NCI-H748 treated with DMSO at 0.1 percent for 48 hours (cell line): ENCODE measurements at places on chromosomes 7 and 10.

- DNase-seq: no peak
Measured at GRCh38 chr7:158758586-158759244, 54.1 kb upstream of the NCAPG2 start.

DNA sequence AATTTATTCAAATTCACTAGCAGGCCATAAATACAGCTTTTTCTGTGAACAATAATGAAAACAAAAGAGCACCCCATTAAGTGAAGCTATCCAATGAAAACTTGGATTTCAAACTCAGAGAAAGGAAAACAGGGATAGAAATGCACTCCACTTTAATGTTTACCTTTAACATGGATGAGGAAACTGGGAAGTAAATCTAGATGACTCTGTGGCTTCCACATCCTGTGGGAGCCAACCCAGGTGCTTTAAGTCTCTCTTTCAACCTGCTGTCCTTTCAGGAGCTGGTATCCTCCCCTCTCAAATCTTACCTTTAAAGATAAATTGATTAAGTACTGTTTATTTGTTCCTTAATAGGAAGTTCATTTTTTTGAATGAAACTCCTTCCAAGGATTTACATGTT is 21.5 kb upstream of the SGMS1 start:
- no peak for DNase-seq

DNA sequence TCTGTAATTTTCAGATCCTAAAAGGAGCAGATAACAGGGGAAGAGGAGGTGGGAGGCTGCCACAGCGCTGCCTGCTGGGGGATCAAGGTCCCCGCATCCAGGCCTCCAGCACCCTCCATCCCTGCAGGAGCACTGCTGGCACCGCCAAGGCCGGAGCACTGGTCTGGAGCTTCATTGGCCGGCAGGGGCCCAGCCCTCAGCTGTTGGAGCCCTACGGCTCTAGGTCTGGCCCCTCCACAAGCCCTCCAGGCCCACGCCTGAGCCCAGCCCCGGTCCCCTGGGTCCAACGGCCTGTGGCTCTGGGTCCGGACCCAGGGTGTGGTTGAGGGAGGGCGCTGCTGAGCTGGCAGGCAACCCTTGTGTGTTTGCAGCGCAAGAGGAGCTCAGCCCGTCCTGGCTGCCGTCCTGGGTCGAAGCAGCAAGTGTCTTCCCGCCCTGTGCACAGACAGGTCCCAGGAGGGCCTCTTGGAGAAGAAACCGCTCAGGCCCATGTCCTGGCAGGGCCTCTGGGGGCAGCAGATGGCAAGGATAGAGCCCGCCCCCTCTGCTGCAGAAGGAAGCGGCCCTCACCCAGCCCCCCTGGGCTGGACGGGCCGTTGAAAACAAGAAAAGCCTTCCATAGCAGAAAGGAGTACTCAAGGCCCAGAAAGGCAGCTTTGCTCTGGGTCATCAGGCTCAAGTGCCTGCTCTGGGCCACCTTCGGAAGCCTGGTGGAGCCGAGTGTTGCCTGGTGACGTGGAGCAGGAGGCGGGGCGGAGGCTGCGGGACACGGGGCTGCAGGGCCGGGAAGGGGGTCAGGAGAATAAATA is 54.3 kb upstream of the TNRC18 start:
- DNase-seq: no peak

GRCh38 chr10:126895214-126895781 is 9.9 kb upstream of the DOCK1 start:
- DNase-seq: no peak

DNA sequence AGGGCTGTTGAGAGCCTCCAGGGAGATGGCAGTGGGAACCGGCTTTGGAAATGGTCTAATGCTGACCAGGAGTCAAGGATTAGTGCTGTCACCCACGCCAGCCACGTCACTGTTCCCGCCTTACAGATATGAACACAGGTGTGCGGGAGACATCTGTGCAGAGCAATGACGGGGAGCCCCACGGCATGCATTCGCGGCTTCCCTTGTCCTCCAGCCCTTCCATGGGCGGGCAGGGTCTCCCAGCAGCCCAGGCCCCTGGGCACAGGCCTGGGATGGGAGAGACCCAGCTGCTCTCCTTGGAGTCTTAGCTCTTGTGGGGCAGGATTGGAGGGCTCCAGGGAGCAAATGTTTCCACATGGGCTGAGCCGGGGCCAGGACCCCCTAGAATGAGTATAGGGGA is 94.2 kb downstream of the MYL10 start:
- no peak for DNase-seq

GRCh38 chr10:118912961-118913600 is 116.4 kb upstream of the NANOS1 start:
- DNase-seq: no peak

- DNase-seq: no peak
Measured at GRCh38 chr7:44141221-44141850, at the start of gene MYL7. Gene MYL7 (minus strand): TSS chr7:44141332. CDS start chr7:44141305, 27 bp downstream.

GRCh38 chr10:16509996-16510395 is 11.7 kb downstream of the C1QL3 start:
- no peak for DNase-seq

DNA sequence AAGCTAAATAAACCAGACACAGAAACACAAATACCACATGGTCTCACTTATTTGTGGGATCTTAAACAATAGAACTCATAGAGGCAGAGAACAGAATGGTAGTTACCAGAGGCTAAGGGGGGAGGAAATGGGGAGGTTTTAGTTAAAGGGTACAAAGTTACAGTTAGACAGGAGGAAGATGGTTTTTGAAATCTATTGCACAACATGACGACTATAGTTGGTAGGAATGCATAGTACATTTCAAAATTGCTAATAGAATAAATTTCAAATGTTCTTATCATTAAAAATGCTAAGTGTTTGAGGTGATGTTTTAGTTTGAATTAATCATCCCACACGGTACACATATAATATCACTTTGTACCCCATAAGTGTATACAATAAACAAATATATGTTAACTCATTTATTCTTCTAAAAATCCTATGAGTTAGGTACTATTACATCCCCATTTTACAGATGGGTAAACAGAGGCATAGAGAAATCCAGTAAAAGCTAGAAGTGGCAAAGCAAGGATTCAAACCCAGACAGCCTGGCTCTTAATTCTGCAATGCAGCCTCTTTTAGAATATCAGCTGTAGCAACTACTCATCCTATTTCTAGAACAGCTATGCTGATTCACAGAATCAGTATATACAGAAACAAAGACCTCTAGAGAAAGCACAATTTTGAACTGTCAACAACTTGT is 50.9 kb downstream of the HBP1 start:
- DNase-seq: no peak

- no peak for DNase-seq
Measured at GRCh38 chr10:14723052-14723689, 51.5 kb downstream of the FAM107B start.

DNA sequence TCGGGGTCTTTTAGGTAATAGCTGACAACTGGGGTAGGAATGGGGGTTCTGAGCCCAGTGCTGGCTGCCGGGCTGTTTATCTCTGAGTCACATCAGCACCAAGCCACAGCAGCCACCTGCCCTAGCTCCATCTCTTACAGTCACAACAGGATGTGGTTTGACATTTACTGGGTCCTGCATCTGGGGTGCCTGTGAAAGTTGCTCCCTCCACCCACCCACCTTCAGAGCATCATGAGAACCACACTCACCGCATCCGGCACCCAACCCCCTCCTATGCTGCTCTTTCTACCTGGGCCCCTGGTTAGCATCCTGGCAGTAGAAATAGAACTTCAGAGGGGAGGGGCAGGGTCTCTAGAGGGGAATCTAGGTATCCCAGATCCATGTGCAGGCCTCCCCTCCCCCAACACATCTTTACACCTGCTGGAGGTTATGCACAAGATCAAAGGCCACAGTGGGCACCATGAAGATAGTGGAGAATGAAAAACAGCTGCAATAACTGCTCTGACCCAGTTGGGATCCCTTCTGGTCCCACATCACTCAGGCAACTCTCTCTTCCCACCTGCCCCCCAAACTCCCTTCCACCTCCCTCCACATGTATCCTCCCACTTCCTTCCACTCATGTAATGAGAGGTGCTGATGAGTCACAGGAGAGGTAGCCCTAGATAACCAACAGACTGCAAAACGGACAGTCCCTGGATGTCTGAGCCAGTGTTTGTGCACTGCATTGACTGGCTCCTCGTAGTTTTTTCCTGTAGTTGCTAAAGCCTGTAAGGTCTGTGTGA is 38.2 kb downstream of the PRSS2 start:
- no peak for DNase-seq

- no peak for DNase-seq
Measured at GRCh38 chr10:128914681-128915080, 552.4 kb upstream of the MGMT start.

- DNase-seq: no peak
Measured at GRCh38 chr10:71179382-71179781, 33.0 kb upstream of the UNC5B start.

DNA sequence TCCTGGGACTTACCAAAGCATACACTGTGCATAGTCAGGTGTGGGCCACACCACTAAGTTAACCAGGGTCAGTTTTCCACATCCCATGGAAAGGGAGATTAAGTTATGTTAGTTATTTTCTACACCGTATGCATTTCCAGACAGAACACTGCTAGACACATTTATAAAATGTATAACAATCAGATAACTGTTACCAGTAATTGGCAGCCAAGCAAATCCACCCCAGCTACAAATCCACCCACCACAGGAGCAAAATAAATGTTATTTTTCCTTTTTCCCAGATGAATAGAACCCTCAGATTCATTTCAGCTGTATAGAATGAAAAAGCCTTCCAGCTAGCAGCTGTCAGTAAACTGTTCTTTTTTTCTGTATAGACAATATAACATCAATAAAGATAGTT is 256.9 kb upstream of the FZD1 start:
- no peak for DNase-seq

DNA sequence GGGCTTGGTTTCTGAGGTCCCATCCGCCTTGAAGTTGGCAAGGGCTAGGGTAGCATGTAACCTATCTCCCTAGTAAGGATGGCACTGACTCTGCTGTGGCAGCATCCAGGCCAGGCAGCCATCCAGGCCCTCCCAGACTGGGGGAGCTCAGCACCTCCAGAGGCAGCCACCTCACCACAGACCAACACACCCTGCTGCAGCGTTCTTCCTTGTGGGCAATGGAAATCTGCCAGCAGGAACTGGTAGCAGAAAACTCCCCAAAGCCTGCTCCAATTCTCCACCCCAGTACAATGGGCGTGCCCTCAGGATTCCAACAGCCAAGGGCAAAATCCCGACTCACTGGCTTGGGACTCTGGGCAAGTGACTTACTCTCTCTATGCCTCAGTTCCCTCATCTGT is 27.5 kb downstream of the DLG5 start:
- DNase-seq: no peak

GRCh38 chr10:78623578-78624215 is 445.1 kb upstream of the ZMIZ1 start:
- DNase-seq: peak; percentile 85

DNA sequence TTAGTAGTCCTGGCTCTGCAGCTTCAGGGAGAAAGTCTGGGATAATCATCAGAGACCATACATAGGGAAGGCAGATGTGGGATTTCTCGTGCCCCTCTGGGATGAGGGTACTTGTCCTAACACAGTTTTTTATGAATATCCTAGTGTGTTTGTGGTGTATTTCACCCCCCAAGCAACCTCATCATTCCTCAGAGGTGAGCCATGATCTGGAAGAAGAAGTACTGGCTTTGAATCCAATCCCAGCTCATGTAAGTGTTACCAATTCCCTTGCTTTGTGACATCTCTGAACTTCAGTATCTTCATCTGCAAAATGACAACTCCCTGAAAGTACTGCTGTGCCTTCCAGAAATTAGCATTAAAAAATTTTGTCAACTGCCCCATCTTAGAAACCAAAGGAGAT is 347.5 kb upstream of the ZMIZ1 start:
- no peak for DNase-seq

DNA sequence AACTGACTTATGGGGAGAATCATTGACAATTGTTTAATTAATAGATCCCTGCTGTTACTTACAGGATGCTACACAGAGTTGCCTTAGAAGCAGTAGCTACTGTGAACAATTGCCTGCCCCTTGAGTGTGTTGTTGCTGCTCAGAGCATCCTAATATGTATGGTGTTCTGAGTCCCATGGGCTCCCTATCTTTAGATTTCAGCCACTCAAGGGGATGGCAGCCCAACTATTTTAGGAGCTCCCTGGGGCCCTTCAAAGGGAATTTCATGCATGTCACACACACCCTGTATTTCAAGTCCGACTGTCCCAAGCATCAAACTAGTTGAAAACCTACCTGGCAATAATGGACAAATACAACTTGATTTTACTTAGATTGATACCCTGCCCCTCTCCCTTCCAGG is 111.2 kb downstream of the NOC3L start:
- no peak for DNase-seq

DNA sequence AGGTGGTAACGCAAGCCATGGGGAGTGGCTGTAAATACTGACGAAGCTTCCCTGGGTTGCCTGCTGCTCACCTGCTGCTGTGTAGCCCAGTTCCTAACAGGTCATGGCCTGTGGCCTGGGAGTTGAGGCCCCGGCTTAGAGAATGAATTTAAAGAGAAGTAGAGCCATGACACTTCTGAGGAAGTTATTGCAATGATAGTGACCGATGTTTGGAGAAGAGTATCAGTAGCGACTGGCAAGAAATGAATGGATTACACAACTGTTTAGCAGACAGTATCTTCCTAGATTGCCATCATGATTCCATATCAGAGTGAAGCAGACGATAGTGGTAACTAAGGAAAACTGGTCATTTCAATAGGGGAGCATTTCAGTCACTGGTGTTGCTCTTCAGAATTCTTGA is 249.6 kb downstream of the PLXDC2 start:
- DNase-seq: no peak

DNA sequence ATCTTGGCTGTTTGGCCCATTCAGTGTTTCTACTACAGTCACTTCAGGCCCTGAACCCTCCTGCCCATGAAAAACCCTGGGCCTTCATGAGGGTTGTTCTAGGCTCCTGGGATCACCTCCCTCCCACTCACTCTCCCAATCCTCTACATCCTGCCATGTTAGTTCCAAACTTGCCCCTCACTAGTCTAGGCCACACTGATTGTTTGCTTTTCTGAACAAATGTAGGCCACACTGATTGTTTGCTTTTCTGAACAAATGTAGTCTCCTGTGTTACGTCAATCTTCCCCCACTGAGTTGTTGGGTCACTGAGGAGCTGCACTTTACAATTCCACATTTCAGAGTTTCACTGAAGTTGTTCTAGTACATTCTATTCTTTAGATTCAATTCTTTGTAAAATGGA is 5.3 kb upstream of the ALDH18A1 start:
- no peak for DNase-seq

DNA sequence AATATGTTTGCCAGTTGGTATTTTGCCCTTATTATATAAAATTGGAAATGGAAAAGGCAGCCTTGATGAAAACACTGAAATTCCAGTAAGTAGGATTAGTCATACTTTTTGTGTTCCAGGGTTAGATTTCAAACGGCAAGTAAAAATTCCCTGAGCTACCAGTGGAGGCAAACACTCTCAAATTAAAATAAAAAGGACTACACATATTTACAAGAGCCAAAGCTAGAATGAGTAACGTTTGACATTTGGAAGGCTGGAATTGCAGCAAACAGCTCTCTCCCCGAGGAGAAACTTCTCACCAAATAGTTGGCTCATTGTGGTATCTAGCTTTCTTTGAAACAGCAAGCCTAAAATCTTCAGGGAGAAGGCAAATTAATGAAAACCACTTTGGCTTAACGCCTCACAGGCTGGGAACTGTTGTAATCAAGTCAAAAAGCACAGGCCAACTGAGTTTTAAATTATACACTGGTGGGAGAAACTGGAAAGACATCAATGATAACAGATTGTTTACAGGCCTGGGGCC is 288.4 kb downstream of the SNX13 start:
- no peak for DNase-seq

- DNase-seq: no peak
Measured at GRCh38 chr10:48439581-48440041, 133.1 kb downstream of the MAPK8 start.
